Caudate nucleus (tissue), 63 donors: ENCODE measurements at places on chromosomes 6 and 20.

DNA sequence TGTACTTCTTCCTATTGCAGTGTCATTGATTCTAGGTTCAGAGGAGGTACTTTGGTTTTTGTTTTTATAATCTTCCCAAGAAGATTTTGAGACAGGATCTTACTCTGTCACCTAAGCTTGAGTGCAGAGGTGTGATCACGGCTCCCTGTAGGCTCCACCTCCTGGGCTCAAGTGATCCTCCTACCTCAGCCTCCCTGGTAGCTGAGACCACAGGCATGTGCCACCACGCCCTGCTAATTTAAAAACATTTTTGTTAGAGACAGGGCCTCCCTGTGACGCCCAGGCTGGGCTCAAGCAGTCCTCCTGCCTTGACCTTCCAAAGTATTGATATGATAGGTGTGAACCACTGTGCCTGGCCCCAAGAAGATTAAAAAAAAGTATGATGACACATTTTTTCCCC, 3.4 kb upstream of the SLC17A5 start:
- DNase-seq, result no peak

DNA sequence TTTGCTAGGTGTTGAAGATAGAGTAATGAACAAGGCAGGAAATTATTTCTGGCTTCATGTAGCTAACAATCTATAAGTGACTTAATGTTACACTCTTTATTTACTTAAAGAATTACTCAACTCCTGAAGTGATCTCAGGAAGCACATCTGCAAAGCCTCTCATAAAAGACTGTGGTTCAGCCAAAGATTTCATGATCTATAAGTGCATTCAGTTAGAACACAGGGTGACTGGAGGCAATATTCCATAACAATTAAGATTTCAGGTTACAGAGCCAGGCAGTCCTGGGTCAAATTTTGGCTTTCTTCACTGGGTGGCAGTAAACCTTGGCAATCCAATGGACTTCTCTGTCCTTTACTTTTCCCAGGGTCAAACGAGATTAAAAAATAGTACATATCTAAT, 204.0 kb downstream of the TPBG start:
- no peak for DNase-seq

- DNase-seq, result no peak
Observed at GRCh38 chr6:155196911-155197310, 66.9 kb upstream of the CLDN20 start.

GRCh38 chr6:44569931-44570385, 182.5 kb downstream of the CDC5L start:
- DNase-seq, result no peak

GRCh38 chr6:3867641-3868502, 18.7 kb downstream of the FAM50B start:
- no peak for DNase-seq
